ENCODE measurements at places on chromosomes 1 and 21. TPM values are rescaled to one million over a fixed set of nuclear protein-coding genes. Genes with fewer than 3 reads are reported as not detected.

CFH gene
- 23.1 TPM for total RNA-seq

SELENBP1 gene
- not detected for total RNA-seq

NR5A2 gene
- total RNA-seq, result not detected

CNR2 gene
- 0.13 TPM for total RNA-seq

AUNIP gene
- total RNA-seq, result not detected

NBPF19 gene
- total RNA-seq, result 70.0 TPM

RIPPLY3 gene
- total RNA-seq, result not detected

FLG2 gene
- total RNA-seq, result not detected

DSCAM gene
- not detected for total RNA-seq

KIAA1614 gene
- total RNA-seq, result 0.05 TPM

IGSF3 gene
- 0.16 TPM for total RNA-seq

FCRL4 gene
- not detected for total RNA-seq

PGLYRP3 gene
- total RNA-seq, result not detected

SELENON gene
- 24.5 TPM for total RNA-seq

PAPPA2 gene
- 0.73 TPM for total RNA-seq

VHLL gene
- total RNA-seq, result not detected

ACKR1 gene
- total RNA-seq, result not detected

GJB3 gene
- not detected for total RNA-seq

EPHA2 gene
- total RNA-seq, result not detected

OR2L13 gene
- not detected for total RNA-seq

SNRNP40 gene
- 48.0 TPM for total RNA-seq

PLPPR5 gene
- not detected for total RNA-seq

CD164L2 gene
- not detected for total RNA-seq

TEDDM1 gene
- total RNA-seq, result not detected

ARF1 gene
- total RNA-seq, result 382 TPM
